Testis (tissue), 5 donors: ENCODE measurements at places on chromosomes 13 and 19.

GRCh38 chr19:35478794-35479677 lies 11.2 kb downstream of the KRTDAP start:
- no peak for DNase-seq

GRCh38 chr13:107028751-107029150 lies 460.8 kb upstream of the ARGLU1 start:
- no peak for DNase-seq

DNA sequence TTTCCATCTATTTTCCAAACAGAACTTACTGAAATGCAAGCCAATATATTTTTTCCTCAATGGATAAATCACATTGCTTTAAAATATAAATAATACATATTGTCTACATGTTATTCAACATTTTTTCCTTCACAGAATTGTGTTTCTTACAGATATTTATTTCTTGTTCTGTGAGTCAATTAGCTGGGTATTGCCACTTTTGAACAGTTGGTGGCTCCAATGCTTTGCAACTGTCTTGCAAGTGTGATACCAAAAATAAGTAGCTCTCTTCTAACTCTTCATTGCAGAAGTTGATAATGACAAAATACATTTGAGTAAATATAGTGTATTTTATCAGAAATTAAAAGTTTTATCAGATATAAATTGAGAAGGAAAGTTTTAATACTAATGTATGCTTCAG lies 17.1 kb upstream of the GPC5 start:
- peak; percentile 43 for DNase-seq

- DNase-seq = peak; percentile 13
Measured at GRCh38 chr13:113138792-113139551, 16.4 kb downstream of the F10 start.

DNA sequence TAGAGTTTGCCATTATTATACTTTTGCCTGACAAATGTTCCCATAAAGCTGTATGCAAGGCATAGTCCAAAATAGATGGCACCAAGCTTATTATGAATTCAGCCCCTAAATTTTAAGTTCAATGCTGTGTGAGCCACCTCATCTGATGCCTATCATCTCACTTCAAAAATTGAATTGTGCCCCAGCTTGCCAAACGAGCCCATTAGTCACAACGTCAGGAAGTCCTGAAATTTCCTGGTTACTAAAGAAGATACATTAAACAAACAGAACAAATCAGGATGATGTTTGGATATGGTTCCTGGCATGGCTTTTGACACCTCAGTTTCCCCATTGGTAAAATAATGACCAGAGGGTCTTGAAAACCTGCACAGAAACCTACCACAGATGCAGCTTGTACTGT lies 147.5 kb upstream of the SOX21 start:
- no peak for DNase-seq

DNA sequence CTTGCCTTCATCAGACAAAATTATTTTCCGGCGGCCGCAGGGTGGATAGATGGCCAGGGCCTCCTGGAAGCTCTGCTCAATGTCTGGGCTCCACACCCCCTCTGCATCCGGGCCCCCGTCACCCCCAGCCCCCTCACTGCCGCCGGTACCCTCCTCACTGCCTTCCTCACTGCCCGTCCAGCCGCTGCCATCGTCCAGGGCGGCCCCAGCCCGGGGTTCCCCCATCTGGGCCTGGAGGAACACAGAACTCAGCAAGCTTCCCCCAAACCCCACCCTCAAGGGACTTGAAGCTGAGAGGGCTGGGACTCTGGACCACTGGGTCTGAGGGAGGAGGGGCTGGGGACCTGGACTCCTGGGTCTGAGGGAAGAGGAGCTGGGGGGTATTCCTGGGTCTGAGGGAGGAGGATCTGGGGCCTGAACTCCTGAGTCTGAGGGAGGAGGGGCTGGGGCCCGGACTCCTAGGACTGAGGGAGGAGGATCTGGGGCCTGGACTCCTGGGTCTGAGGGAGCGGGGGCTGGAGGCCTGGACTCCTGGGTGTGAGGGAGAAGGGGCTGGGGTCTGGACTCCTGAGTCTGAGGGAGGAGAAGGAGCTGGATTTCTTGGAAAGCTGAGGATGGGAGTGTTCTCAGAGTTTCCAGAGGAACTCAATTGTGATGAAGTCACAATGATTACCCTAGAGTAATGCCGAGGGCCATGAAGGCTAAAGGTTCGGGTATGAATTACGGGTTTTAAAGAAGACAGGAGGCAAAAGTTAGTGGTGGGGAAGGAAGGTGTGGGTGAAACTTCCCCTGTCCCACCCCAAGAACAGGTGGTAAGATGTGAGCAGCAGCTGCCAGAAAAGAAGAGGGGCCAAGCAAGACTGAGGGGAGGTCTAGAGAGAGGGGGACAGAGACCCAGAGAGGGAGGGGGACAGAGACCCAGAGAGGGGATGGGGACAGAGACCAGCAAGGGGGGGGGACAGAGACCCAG lies 2.1 kb downstream of the TEAD2 start:
- DNase-seq = no peak

DNA sequence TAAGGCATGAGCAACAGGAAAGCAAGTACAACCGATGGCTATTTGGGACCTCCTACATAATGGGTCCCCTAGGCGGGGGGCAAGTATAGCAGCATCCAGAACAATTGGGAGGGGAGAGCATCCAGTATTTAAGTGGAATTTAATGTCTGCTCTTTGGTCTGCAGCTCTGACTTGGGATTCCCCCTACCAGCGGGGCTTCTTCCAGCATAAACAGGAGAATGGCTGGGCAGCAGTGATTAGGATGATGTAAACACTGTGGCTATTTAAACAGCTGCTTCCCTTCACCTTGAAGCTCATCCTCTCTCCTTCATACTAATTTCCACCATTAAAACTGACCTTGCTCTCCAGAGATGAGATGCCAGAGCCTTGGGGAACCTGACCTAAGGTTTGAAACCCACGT lies 73.9 kb upstream of the OXGR1 start:
- DNase-seq = no peak

- DNase-seq = no peak
Measured at GRCh38 chr13:30719525-30719914, 15.8 kb upstream of the ALOX5AP start.

- no peak for DNase-seq
Measured at GRCh38 chr19:22144394-22144793, 52.4 kb downstream of the ZNF676 start.

DNA sequence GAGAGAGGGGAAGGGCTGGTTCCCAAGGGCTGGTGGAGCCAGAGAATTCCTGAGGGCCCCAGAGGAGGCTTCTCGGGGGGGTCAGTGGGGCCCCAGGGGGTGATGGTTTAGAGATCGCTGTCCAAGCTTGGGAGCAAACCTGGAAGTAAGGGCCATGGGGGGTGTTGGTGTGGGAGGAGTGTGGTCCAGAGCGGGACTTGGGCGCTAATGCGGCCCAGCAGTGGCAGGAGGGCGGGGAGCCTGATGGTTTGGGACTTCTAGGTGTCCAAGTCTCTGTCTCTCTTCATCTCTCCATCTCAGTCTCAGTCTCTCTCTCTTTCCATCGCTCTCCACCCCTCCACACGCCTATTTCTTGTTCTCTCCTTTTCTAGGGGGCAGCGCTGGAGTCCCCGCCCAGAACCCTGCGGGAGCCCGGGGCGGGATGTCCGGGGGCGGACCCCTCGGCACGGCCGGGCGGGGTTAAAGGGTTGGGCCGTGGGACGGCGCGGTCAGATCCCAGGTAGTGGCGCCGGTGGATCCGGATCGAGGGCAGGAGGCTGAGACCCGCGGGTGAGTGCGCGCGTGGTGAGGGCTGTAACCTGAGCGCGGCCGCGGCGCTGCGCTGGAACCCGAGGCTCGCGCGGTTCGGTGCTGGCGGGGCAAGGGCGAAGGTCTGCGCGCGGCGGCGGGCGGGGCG lies at the start of gene CYP4F22:
TSS of gene CYP4F22 (plus strand) at position 491 of the 676 bp plus-strand sequence. CDS start 16,812 bp downstream, outside the sequence.
- no peak for DNase-seq

DNA sequence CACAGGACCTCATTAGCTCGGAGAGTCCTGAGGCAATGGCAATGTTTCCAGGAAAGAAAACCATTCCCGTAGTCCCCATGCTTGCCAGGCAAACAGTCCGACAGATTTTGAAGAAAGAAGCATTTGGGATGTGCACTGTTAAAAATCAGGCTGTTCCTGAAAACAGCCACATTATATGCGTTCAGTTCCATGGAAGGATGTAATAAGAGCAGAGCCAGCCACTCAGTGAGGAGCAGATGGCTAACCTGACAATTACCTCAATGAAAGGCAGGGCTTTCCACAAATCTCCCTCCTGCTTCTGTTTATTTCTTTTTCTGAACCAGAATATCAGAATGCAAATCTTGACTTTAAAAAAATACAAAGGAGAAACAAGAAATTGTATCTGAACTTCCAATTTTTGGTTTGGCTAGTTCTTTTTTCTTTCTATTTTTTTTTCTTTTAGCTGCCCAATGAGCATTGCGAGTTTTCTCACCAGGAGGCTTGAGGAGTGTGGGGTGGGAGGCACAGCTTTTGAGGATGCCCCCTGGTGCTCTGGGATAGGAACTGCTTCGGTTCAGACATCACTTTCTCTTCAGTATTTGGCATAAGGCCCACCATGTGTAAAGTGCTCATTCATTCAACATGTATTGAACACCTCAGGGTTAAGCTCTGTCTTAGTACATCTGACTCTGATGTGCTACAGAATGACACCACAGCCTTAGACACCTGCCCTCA lies 124.2 kb downstream of the TBC1D4 start:
- peak; percentile 49 for DNase-seq

DNA sequence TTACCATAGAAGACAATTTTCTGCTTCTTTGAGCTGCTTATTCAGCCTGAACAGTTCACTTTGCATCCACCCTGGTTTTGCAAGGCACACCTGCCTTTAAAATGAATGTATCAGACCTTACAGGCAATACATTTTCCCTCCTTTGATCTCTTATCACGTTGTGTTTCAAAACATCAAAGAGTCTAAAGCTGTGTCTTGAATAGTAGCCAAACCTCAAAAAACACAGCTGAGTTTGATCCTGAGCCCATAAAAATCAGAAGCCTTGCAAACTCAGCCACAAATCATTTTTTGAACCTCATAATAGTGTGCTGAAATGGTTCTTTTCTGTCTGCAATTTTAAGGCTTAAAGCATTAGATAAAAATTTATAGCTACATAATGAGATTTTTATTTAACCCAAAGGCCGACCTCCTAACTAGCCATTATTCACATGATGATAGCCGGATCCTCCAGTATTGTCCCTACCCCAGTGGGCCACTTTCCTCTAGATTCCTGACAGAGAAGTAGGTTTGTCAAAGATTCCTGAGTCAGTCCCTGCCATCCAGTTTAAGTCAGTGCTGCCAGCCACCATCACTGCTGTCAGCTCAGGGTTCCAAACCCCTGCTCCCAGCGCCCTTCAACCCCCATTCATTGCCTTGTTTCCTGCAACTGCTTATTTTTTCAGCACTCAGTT lies 71.8 kb downstream of the CAB39L start:
- DNase-seq = no peak

- DNase-seq = no peak
Measured at GRCh38 chr19:28307487-28307886, 905.5 kb downstream of the UQCRFS1 start.

DNA sequence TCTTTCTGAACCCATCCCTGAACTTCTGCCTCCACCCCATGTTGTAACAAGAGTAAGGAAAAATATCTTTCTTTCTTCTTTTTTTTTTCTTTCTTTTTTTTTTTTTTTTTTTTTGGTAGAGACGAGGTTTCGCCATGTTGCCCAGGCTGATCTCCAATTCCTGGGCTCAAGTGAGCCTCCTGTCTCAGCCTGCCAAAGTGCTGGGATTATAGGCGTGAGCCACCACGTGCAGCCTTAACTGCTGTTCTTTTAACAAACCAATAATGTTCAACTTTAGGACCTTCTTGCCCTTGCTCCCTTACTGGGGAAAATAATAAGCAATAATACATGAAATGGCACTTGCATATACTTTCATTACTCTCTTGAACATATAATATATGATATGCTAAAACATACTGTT lies 19.6 kb downstream of the GPR183 start:
- DNase-seq = peak; percentile 65

DNA sequence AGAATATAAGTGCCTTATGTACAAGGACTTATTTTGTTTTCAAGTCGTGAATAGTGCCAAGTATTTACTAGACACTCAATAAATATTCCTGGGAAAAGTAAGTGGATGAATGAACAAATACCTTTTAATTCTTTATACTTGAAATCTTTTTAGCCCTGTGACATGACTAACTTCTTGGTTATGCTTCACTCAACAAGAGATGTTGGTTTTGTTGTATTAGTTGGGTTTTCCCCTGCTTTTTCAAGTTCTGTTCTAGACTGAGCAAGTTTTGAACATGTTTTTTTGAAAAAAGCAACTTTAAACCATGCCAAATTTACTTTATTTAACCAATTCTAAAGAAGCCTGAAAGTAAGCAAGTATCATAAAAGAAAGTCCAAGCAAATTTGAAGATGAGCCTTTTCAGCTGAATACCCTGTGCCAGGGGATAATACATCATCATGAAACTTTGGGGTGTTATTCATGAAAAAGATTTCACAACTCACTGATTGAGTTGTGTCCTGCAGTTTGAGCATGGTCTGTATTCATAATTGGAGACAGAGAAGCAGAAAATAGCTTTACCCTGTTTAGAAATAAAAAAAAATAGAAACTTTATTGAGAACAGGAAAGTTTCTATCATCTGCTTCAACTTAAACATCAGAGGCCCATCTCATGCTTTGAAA lies 11.1 kb downstream of the LMO7 start:
- DNase-seq = no peak

DNA sequence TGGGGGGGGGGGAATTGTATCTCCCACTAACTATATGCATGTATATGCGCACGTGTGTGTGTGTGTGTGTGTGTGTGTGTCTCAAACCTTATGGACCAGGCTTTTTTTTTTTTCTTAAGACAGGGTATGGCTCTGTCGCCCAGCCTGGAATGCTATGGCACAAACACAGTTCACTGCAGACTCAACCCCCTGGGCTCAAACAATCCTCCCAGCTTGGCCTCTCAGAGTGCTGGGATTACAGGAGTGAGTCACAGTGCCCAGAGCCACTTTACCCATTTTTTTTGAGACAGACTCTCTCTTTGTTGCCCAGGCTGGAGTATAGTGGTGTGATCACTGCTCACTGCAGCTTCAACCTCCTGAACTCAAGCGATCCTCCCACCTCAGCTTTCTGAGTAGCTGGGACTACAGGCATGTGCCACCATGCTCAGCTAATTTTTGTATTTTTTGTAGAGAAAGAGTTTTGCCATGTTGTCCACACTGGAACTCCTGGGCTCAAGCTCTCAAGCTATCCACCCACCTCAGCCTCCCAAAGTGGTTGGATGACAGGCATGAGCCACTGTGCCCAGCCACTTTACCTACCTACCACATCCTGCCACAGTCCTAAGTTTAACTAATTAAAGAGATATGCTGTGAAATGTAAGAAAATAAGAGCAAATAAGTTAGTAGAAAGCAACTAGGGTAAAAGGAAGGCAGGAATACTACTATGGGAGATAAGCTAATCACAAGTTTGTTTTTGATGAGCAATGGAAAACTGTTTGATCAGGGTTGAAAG lies 2.4 kb downstream of the ZMYM5 start:
- DNase-seq = no peak

DNA sequence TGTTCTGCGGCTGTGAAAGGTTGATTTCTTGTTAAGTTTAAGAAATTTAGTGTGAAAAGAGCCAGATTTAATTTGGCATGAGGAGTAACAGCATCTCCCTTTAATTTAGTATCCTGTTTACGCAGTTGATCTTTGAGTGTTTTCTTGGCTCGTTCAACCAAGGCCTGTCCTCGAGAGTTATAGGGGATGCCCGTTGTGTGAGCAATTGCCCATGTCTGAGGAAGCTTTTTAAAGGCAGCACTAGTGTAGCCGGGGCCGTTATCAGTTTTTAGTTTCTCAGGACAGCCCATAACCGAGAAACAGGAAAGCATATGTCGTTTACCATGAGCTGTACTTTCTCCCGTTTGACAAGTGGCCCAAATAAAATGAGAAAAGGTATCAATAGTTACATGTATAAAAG lies 47.5 kb upstream of the ZNF43 start:
- DNase-seq = no peak

- DNase-seq = no peak
Measured at GRCh38 chr19:55901369-55902079, 30.6 kb downstream of the NLRP13 start.
